Cerebellum (tissue), 4 donors: ENCODE measurements at places on chromosomes 7 and 10. TPM values are rescaled to one million over a fixed set of nuclear protein-coding genes. Genes with fewer than 3 reads are reported as not detected.

- DNase-seq, result no peak
Observed at GRCh38 chr10:114764656-114765055, 56.9 kb upstream of the FHIP2A start.

GRCh38 chr10:14010101-14010558, 320.6 kb downstream of the FRMD4A start:
- DNase-seq, result no peak

DNA sequence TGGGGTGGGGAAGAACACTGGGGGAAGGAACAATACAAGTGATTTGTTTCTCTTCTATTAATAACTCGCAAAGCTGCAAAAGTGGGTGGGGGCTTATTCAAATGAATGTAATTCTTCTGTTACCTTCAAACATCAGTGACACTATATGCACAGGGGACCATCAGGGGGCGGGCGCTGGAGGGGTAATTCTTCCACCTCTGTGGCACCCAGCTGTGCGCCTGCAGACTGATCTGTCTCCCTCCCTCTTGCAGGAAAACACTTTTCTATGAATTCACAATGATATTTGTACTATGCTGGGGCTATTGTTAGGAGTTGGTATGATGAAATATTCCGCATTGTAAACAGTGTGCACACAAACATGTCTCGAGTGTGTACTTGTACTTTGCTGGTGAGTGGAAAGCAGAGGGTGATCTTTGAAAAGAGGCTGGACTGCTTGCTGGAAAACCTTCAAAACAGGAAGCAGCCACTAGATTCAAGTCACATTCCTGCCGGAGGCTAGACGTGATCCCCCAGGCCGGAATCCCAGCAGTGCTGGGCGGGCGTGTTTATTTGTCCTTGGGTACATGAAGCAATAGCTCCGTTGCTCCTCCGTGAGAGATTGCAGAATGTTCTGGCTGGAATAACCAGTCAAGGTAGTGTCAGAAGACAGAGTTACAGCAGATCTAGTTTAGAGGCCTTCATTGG, 15.8 kb upstream of the BNIP3 start:
- no peak for DNase-seq

GRCh38 chr7:71527213-71527612, 395.3 kb downstream of the GALNT17 start:
- no peak for DNase-seq

DNA sequence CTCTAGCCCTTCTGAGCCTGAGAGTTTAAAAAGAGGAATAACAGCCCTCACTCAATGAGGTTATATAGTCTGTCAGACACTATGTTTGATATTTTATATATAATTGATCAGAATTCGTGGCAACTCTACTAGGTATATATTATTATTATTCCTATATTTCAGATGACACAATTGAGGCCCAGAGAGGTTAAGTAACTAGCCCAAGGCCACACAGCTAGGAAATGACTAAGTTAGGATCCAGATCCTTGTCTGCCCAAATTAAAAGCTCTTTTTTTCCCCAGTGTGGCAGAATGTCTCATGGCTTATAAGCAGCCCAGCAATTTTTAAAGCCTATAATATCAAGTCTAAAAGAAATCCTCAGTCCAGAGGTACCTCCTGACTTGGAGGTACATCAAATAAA, 1119.9 kb upstream of the AUTS2 start:
- DNase-seq, result no peak

GRCh38 chr7:72492461-72493065, 80.4 kb upstream of the CALN1 start:
- peak; percentile 30 for DNase-seq

DNA sequence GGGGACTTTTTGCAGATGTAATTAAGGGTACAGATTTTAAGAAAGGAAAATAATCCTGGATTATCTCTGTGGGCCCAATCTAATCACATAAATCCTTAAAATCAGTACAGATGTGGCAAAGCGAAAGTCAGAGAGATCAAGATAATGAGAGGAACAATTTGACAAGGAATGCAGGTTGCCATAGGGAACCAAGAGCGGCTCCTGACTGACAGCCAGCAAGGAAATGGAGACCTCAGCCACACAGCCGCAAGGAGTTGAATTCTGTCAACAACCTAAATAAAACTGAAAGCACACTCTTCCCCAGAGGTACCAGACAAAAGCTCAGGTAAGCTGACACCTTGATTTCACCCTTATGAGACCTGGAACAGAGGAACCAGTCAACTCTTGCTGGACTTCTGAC, 3.4 kb upstream of the PNPLA8 start:
- no peak for DNase-seq

Gene SLC18A3
- 3.4 TPM for total RNA-seq

DNA sequence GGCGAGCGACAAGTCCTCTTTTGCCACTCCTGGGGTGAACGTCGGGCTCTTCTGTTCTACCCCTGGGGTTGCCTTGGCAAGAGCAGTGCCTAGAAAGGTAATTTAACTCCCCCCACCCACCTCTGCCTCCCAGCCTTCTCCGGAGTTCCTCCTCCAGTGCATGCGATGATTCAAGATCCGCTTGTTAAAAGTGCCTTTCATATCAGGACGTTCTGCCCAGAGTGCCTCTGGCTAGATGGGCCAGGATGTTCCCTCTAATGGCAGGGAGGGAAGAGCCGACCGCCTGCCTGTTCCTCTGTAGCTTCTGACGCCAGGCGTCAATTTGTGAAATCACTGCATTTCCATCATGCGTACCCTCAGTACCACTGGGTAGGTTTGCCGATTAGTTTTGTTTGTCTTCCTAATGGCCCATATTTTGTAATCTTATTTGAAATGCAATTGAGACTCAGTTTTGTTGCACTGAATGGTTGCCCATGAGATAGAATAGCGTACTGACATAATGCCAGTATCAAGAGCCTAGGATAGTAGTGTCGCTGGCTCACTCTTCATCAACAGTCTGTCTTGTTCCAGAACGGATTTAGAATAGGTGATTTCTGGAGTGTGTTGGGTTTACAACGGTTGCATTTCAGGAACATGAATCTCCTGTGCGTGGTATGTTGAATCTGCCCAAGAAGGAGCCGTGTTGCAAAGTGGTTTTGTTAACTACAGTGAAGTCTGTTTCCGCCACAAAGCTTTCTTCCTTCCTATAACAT, 13.5 kb downstream of the ECHDC3 start:
- DNase-seq, result no peak

GRCh38 chr10:85284778-85285770, 956.7 kb downstream of the CCSER2 start:
- no peak for DNase-seq

Gene EPHB4
- 21.9 TPM for total RNA-seq

GRCh38 chr7:70660819-70661191, 471.1 kb upstream of the GALNT17 start:
- DNase-seq, result no peak
